ENCODE measurements at places on chromosomes 16 and 17. TPM values are rescaled to one million over a fixed set of nuclear protein-coding genes. Genes with fewer than 3 reads are reported as not detected.

- no peak for DNase-seq
- no peak overlapping the region for H3K27ac ChIP-seq
- H3K27me3 ChIP-seq, result no peaks in the 10 kb centered on the region
- H3K4me1 ChIP-seq, result no peaks in the 10 kb centered on the region
Observed at GRCh38 chr16:59699786-59700185, 965.7 kb upstream of the GOT2 start.

- H3K4me1 ChIP-seq, result no peaks in the 10 kb centered on the region
- no peak for DNase-seq
- H3K36me3 ChIP-seq, result peaks cover 54% of the 10 kb centered on the region
- no peak overlapping the region for H3K27ac ChIP-seq
Observed at GRCh38 chr17:47615766-47616424, 33.8 kb upstream of the KPNB1 start.

DNA sequence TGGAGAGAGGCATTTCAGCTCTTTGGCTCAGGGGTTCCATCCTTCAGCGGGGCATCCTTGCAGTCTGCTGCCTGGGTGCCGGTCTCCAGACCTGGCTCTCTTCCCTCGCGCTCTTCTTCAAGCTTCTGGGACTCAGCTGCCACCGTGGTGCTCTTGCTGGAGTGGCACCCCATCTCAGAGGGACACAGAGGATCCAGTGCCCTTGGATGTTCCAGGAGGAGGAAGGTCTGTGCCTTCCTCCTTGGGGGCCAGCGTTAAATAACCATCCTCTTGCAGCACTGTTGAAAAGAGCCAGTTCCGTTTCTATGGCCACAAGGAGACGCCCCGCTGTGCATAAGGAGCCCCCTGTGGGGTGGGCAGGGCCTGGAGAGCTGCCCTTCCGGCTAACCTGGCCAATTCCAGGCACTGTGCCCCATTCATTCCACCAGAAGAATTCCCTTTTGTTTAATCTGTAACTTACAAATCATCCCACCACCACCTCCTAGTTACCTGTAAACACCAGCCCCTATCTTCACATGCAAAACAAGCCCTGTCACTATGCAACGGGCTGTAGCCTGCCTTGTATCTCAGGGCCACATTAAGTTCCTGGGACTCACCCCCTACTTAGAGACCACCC is 8.6 kb downstream of the CHD9NB start:
- DNase-seq, result peak; percentile 91
- H3K27ac ChIP-seq, result peak overlapping the region; percentile 82
- H3K4me1 ChIP-seq, result peaks cover 61% of the 10 kb centered on the region
- H3K4me3 ChIP-seq, result peak overlapping the region; percentile 73

GRCh38 chr17:36106493-36106835 is 2.8 kb downstream of the CCL4 start:
- no peaks in the 10 kb centered on the region for H3K4me1 ChIP-seq
- no peak overlapping the region for H3K4me3 ChIP-seq
- no peak overlapping the region for H3K27ac ChIP-seq
- DNase-seq, result no peak

- no peak for DNase-seq
- H3K27ac ChIP-seq, result peak overlapping the region; percentile 28
- peak overlapping the region; percentile 59 for H3K4me3 ChIP-seq
- peaks cover 37% of the 10 kb centered on the region for H3K36me3 ChIP-seq
- H3K27me3 ChIP-seq, result no peaks in the 10 kb centered on the region
Observed at GRCh38 chr16:1677339-1677738, 740 bp upstream of the JPT2 start.

DNA sequence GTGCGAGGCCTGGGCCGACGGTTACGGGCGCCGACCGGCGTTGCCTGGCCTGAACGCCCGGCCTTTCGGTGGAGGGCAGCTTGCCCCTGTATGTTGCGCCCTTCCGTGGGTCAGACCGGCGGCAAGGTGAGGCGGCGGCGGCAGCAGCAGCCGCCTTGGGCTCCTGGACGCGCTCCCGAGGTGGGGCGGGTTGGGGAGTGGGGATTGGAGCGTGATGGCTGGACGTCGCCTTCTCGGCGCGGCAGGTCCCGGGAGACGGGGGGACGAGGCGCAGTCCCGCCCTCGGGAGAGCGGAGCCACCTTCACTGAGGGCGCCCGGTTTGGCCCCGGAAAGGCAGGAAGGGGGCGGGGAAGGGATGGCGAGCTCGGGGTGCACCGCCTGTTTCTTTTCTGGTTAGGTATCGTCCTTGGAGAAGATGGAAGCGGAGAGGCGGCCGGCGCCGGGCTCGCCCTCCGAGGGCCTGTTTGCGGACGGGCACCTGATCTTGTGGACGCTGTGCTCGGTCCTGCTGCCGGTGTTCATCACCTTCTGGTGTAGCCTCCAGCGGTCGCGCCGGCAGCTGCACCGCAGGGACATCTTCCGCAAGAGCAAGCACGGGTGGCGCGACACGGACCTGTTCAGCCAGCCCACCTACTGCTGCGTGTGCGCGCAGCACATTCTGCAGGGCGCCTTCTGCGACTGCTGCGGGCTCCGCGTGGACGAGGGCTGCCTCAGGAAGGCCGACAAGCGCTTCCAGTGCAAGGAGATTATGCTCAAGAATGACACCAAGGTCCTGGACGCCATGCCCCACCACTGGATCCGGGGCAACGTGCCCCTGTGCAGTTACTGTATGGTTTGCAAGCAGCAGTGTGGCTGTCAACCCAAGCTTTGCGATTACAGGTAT is 671 bp downstream of the DGKE start:
- H3K4me3 ChIP-seq, result peak overlapping the region; percentile 79
- H3K27me3 ChIP-seq, result peaks cover 19% of the 10 kb centered on the region
- H3K36me3 ChIP-seq, result peaks cover 9% of the 10 kb centered on the region
- DNase-seq, result peak; percentile 62
- H3K27ac ChIP-seq, result no peak overlapping the region

- no peak overlapping the region for H3K27ac ChIP-seq
- no peak for DNase-seq
- H3K27me3 ChIP-seq, result no peaks in the 10 kb centered on the region
- H3K36me3 ChIP-seq, result no peaks in the 10 kb centered on the region
- no peak overlapping the region for H3K4me3 ChIP-seq
Observed at GRCh38 chr17:50908140-50908859, 42.1 kb upstream of the TOB1 start.

DNA sequence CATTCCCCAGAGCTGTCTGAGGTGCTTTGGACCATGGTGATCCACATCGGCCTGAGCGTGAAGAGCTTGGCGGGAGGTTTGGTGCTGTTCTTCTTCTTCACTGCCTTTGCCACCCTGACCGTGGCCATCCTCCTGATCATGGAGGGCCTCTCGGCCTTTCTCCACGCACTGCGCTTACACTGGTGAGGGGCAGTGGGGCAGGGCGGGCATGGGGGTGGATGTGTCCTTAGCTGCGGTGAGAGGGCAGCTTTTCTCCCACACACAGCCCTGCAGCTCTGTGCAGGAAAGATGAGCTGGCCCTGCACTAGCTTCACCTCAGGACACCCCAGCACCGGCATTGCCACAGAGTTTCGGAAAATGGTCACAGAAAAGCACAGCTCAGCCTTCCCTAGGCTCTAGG is 21.8 kb upstream of the NAGLU start:
- peaks cover 6% of the 10 kb centered on the region for H3K4me1 ChIP-seq
- no peak for DNase-seq
- no peak overlapping the region for H3K27ac ChIP-seq
- peaks cover 3% of the 10 kb centered on the region for H3K36me3 ChIP-seq

DNA sequence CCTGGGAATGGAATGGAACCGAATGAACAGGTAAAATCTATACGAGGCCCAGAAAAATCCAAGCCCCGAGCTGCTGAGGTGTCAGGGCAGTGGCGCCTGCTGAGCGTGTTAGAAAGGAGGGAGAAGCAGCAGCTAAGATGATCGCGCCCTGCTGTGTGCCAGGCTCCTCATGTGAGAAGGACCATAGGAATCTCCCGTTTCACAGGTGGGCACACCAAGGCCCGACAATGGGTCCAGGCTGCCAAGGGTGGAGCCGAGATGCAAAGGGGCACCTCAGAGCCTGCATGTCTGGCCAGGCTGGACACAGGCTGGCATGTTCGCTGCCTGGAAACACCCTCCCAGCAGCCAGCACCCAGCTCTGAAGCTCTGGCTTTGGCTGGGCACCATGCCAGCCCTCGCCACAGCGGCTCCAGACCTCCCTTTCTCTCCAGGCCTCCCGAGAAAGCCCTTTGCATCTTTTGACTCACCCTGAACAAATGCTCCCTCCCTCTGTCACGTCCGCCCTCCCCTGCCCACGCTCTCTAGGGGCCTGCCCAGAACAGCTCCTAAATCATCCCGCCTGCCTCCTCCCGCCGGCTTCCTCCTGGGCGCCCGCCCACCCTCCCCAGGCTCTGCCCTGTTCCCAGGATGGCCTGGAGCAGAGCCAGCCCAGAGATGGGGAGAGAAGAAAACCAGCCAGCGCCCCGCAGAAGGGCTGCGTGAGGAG is 217.8 kb upstream of the GSE1 start:
- peaks cover 43% of the 10 kb centered on the region for H3K4me1 ChIP-seq
- no peak overlapping the region for H3K4me3 ChIP-seq
- H3K36me3 ChIP-seq, result no peaks in the 10 kb centered on the region
- DNase-seq, result peak; percentile 11

GRCh38 chr17:57121308-57122042 is 36.4 kb downstream of the AKAP1 start:
- no peaks in the 10 kb centered on the region for H3K4me1 ChIP-seq
- DNase-seq, result peak; percentile 70
- no peak overlapping the region for H3K4me3 ChIP-seq
- no peaks in the 10 kb centered on the region for H3K27me3 ChIP-seq

DNA sequence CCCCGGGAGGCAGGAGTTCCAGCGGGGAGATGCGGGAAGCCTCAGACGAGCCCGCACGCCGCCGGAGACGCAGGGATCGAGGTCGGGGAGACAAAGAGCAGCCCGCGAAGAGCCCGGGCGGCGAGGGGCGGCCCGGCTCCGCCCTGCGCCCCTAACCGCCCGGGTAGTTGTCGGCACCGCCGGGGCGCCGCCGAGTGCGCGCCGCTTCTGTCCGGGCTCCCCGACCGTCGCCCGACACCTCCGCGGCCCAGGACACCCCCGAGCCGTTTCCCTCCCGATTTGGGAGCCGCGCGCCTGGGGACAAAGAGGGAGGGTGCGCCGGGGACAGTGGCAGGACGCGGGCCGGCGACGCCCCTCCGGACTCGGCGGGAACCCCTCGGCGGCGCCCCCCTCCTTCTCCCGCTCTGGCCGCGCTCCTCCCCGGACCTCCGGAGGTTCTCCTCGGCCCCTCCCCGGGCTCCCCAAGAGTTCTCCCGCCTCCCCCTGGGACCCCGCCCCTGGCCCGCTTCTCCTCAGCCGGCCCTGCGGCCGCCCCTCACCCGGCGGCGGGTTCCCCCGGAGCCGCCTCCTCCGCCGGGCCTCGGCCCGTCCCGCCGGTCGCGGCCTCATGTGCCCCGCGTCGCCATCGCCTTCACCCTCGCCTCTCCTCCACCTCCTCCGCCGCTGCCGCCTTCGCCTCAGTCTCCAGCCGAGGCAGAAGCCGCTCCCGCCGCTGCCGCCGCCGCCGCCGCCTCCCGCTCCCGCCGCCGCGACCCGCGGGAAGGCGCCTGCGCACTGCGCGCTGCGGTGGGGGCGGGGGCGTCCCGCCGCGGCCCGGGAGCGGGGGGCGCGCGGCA is at the start of gene GJC1:
Gene GJC1 (minus strand): TSS at position 765 of the 836 bp plus-strand sequence. CDS start 24,470 bp downstream, outside the sequence.
- H3K36me3 ChIP-seq, result no peaks in the 10 kb centered on the region
- H3K27ac ChIP-seq, result peak within 1 kb of the TSS; percentile 96
- H3K4me3 ChIP-seq, result peak within 1 kb of the TSS; percentile 93
- peaks cover 2% of the 10 kb centered on the region for H3K27me3 ChIP-seq

GRCh38 chr17:7021993-7022778 is 664 bp upstream of the BCL6B start:
- peak; percentile 90 for DNase-seq
- H3K4me1 ChIP-seq, result peaks cover 51% of the 10 kb centered on the region
- peak overlapping the region; percentile 91 for H3K4me3 ChIP-seq
- peaks cover 23% of the 10 kb centered on the region for H3K36me3 ChIP-seq
- H3K27me3 ChIP-seq, result peaks cover 44% of the 10 kb centered on the region

- no peak overlapping the region for H3K4me3 ChIP-seq
- H3K36me3 ChIP-seq, result peaks cover 19% of the 10 kb centered on the region
- H3K27me3 ChIP-seq, result no peaks in the 10 kb centered on the region
- DNase-seq, result no peak
Observed at GRCh38 chr16:65984296-65984695, 382.2 kb upstream of the CDH5 start.

GRCh38 chr17:40265337-40265736 is 22.3 kb upstream of the CDC6 start:
- peaks cover 25% of the 10 kb centered on the region for H3K36me3 ChIP-seq
- H3K27me3 ChIP-seq, result no peaks in the 10 kb centered on the region
- peaks cover 8% of the 10 kb centered on the region for H3K4me1 ChIP-seq
- no peak overlapping the region for H3K27ac ChIP-seq
- DNase-seq, result no peak

DNA sequence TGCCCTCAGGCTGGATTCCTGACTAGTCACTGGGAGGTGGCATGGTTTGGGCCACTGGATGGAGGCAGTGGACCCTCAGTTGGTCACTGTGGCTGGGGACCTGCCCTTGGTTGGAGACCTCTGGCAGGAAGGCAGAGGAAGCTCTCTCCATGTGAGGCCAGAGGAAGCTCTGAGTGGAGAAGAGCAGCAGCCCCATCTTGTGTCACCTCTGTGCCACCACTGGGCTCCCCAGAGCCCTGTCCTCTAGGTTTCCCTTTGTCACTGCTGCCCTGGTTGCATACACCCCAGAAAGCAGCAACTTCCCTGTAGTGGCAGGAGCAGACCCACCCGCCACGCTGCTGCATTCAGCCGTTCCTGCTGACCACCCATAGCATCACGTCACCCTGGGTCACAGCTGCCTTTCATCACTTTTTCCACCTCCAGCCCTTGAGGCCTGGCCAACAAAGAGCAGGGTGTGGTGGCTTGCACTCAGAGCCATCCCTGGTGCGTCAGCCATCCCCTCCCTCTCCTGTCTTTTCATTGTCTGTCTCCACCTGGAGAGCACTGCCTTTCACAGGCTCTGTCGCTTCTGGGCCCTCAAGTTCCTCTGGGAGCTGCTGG is 11.9 kb downstream of the CTRL start:
- H3K27me3 ChIP-seq, result no peaks in the 10 kb centered on the region
- no peak overlapping the region for H3K27ac ChIP-seq
- H3K4me1 ChIP-seq, result peaks cover 36% of the 10 kb centered on the region
- H3K4me3 ChIP-seq, result no peak overlapping the region

DNA sequence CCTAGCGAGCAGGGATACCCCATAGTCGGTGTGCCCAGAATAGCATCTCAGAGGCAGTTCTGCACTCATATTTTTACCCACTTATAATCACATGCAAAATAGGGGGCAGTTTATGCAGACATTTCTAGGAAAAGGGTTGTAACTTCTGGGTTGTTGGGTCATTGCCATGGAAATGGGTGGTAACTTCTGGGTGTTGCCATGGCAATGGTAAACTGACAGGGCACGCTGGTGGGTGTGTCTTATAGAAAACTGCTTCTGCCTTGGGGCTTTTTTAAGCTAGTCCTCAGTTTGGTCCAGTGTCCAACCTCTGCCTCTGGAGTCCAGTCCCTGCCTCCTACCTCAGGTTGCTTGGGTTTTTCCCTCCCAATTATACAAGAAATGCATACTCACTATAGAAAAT is 7.4 kb upstream of the SPAG9 start:
- DNase-seq, result peak; percentile 20
- H3K36me3 ChIP-seq, result no peaks in the 10 kb centered on the region
- no peak overlapping the region for H3K4me3 ChIP-seq
- H3K27me3 ChIP-seq, result no peaks in the 10 kb centered on the region

TNK1 gene
- 10.7 TPM for total RNA-seq

CHST4 gene
- 9.9 TPM for total RNA-seq

OTOP2 gene
- not detected for total RNA-seq

CASKIN1 gene
- total RNA-seq, result 9.4 TPM

DPEP1 gene
- total RNA-seq, result 24.7 TPM

MYO15A gene
- 4.5 TPM for total RNA-seq

MFSD11 gene
- 24.1 TPM for total RNA-seq
